ENCODE measurements at places on chromosomes 4 and X.
A peak's percentile ranks its signal among the peaks of the same experiment; 100 is the strongest.

DNA sequence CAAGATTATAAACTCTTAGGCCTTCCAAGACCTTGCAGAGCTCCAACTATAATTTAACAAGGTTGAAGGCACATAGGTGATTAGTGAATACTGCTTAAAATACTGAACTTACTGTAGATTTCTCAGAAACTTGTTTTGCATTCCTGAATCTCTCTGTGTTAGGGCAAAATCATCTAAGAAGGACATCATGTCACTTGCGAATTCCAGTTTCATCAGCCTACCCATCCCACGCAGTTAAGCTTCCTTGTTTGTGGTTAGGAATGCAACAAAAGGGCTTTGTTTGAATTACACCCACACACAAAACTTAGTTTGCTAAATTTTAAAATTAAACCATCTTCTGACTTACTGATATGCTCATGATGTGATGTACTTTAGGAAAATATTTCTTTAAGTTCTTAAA lies 174.0 kb downstream of the SOWAHB start:
- peak; percentile 88 for DNase-seq

DNA sequence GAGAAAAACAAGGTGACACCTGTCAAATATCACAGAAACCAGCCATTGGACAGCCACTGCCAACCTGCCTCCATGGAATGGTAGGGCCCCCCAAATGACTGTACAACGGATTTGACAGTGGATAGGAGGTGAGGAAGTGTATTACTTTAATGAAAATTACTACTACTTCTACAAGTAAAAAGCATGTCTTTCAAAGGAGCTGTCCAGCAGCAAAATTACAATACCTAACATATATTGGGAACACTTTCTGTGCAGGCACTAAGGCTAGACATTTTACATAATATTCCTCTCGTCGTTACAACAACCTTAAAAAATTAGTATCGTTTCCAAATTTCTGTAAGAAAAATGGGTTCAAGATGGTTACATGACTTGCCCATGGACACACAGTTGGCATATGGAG lies 14.9 kb downstream of the PPP3CA start:
- DNase-seq: peak; percentile 21

DNA sequence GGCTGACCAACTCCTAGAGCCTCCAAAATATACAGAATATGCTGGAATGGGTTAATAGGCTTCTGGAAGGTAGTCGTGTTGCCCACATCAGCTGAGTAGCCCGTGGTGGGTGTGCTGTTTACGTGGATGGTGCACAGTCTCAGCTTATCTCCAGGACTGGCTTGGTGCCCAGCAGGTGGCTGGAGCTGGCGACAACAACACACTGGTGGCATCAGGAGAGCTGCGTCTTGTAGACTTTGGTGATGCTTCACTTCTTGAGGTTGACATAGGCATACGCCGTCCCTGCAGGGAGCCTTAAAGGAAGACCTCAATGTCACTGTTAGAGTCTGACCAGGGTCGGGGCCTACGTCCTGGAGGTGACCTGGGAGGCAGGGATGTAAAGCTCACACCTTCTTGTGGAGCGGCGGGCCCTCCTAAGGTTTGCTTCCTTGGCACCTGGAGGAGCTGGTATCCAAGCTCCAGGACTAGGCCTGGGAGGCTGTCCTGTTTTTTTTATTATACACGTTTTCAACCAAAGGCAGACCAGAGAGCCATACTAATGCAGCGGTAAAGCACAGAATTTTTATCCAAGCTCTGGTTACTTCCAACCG lies 26.5 kb upstream of the RBMX start:
- no peak for DNase-seq

GRCh38 chr4:48247142-48247877 lies 22.3 kb downstream of the TEC start:
- peak; percentile 40 for DNase-seq

DNA sequence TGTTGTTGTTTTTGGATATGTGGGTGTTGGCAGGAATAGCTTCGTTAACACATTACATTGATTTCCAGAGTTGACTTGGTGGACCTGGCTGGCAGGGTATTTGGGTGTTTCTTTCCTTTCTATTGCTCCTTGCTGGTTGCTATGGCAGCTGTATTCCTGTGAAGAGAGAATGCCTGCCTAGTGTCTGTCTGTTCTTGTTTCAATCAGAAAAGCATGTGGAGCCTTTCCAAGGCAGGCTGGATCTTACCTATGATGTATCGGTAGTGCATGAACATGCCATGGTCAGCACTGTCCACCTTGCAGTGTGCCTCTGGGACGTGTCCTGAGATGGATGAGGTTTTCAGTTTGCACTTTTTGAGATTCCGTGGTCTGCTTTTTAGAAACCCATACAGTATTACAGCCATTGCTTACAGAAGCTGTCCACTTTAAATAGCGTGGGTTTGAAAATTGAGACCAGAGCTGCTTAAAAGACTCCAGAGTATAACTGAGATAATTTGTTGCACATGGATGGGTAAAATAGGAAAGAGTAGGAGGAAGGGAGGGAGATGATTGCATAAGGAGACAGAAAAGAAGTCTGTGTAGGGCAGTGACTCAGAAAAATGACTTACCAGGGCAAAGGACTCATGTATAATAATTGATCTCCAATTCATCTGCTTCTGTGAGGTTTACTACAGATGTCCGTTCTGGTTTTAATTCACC lies 20.0 kb upstream of the AADAT start:
- peak; percentile 19 for DNase-seq

DNA sequence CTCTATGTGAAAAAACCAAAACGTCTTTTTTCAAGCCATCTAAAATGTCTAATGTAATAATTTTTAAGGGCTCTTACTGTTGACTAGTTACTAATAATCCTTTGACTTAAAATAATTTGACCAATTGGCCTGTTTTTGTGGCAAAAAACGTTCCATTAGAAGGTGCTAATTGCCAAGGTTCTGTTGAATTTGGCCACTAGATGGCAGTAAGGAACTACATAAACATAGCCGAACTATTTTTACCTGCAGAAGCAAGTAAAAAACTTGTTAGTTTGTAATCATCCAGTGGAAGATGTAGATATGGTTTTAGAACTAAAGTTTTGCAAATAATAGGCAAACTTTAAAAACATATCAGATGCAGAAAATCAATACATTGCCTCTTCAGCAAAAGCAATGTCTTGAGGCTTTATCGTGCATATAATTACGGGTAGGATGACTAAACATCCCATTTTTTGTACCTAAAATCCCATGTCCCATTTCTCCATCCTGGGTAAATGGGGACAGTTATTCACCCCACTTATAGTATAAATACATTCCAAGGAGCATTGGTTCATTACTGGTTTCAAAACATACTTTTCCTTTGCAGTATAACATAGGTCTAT lies 57.6 kb downstream of the PROM1 start:
- peak; percentile 52 for DNase-seq

DNA sequence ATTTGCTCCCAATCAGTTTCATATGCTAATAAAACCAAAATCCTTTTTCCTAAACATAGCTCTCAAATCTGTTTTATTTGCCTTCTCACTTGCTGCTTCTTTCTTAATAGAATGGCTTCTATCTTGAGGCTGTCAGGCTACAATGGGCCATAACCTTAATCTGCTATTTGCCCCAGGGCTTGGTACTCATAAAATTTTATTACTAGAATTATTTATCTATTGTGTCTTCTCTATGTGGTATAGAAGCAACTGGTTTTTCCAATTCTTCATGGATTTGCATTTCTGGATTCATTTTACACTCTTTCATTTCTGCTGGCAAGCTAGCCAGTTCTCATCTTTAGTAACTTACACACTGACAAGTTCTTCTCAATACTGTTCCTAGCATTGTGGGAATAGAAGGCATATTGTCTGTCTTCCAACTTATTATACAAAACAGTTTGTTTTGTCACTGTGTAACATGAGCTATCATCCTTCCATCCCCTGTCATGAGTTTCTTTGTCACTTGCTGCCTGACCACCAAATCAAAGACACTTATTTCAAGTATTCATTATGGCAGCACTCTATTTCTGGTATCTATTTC lies 96.6 kb upstream of the KCNIP4 start:
- no peak for DNase-seq

DNA sequence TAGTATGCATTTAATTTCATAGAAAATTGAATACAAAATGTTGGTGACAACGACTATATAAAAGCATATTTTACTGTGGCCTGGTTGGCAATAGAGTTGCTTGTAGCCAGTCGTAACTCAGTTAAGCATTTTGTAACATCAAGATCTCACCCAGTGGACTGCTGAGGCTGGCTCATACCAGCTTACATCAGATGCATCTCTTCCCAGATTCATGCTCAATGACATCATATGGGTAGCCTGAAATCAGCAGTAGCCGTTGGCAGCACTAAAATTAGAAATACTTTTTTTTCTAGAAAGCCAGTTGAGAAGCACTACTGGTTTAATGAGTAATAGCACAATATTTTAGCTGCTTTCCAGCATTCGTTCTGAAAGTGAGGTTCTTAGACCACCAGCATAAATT lies 341.2 kb downstream of the TECRL start:
- DNase-seq: no peak

DNA sequence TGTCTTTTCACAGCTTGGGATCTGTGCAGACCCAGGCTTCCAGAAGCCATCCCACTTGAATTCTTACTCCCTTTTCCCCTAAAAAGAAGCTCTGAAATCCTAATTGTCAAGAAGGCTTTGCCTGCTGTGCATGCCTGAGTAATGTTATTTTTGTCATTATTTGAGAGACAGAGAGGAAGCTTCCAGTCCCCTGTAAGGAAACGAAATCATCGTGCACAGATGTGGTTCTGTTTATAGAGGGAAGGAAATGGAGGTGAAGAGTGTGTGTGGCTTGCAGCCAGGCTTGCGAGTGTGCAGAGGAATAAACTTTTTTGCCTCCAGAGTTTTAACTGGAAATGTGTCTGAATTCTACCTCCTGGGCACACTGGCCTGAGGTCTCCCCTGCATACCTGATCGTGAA lies 70.2 kb downstream of the TBL1X start:
- DNase-seq: peak; percentile 20

DNA sequence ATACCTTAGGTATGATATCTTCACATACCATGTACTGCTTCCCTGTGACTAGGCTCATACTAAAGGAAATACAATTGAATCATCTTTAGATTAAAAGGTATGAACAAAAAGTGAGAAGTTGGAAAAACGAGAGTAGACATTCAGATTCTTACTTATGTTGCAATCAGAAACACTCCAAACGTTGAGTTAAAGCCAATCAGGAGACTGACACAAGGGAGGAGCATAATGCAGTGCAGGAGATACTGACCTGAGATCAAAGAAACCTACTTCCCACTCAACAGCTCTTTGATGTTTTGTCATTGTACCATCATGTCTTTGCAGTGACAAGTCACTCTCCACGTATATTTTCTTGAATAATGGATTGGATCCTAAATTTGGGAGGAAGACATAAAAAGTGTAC lies 8.9 kb upstream of the PCDH18 start:
- no peak for DNase-seq

- no peak for DNase-seq
These were observed 125.1 kb downstream of the MAML3 start for GRCh38 chr4:140028676-140029517.

DNA sequence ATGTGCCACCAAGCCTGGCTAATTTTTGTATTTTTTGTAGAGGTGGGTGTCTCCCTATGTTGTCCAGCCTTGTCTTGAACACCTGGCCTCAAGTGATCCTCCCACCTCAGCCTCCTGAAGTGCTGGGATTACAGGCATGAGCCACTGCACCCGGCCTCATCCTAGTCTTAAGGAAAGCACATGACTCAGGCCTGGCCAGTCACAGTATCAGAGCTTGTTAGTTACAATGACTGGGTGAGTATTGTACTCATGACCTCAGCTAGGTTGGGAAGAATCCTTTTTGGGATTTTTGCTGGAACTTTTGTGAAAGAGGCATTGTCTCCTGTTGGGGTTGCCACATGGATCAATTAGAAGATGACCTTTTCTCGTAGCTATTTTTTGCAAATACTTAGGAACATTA lies 292.8 kb downstream of the RAPGEF2 start:
- peak; percentile 44 for DNase-seq

DNA sequence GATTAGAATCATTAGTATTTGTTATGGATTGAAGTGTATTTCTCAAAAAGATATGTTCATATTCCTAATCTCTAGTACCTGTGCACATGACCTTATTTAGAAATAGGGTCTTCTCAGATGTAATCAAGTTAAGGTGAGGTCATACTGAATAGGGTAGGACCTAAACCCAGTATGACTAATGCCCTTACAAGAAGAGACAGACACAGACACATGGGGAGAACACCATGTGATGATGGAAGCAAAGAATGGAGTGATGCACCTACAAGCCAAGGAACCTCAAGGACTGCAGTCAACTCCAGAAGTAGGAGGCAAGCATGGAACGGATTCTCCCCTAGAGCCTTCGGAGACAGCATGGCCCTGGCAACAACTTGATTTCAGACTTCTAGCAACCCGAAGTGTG lies 31.4 kb downstream of the OTUD4 start:
- DNase-seq: no peak

- DNase-seq: peak; percentile 97
These were observed 70.0 kb downstream of the EVC start for GRCh38 chr4:5780831-5781480.

DNA sequence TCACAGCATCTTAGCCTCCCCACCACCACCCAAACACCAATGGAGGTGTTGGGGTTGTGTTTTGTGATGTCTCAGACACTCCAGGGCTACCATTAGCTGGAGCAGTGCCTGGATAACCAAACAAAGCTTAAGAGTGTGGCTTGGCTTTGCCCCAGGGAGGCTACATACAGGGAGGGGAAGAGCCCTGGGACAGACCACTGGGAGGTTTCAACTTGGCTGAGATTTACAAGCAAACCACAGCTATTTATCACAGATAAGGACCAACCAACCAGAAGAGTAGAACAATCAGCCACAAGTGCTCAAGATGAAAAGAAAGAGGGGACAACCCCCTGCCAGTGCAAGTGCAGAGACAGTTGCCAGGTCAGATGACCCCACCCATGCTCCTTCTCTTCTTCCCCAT lies 24.1 kb downstream of the SOX3 start:
- DNase-seq: no peak

- DNase-seq: no peak
These were observed 19.1 kb downstream of the WDR17 start for GRCh38 chr4:176084769-176085168.

DNA sequence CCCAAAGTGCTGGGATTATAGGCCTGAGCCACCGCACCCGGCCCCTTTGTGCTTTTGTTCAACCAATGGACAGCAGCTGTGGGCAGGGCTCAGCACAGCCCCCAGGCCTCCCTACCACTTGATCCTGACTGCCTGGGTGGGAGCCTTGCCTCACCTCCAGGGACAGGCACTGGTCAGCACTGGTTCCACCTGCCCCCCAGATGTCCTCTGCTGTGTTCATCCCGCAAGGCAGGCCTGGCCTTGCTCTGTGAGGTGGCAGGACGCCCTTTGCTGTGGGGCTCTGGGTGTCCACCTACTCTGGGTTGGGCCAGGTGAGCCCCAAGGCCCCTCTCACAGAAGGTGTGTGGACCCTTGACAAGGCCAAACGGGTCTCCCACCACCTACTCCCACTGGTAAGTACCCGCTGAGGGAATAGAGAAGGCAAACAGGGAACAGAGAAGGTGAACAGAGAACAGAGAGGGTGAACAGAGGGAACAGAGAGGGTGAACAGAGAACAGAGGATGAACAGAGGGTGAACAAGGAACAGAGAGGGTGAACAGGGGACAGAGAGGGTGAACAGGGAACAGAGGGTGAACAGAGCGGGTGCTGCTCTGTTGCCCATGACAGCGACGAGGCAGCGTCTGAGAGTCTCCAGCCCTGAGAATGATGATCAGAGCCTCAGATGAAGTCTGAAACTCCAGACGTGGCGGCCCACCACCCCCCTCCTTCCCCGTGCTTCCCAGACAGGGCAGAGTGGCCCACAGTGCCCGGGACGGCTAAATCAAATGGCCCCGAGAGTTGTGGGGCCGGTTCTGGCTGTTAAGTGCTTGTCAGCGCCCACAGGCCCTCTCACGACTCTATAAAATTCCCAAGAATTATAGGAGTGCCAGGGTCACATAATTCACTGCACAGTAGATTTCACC lies 55.0 kb upstream of the NKX1-1 start:
- DNase-seq: no peak

Measured in EH (cell line).